Stimulated activated CD8-positive, alpha-beta memory T cell treated with anti-CD3 and anti-CD28 coated beads, Interleukin-12 subunit alpha, Interleukin-12 subunit beta, amount 100 ng/mL, for 4 hours (primary cell): ENCODE measurements at places on chromosomes 16 and 17.

- DNase-seq = no peak
Observed at GRCh38 chr16:87626401-87626800, 24.1 kb downstream of the JPH3 start.

DNA sequence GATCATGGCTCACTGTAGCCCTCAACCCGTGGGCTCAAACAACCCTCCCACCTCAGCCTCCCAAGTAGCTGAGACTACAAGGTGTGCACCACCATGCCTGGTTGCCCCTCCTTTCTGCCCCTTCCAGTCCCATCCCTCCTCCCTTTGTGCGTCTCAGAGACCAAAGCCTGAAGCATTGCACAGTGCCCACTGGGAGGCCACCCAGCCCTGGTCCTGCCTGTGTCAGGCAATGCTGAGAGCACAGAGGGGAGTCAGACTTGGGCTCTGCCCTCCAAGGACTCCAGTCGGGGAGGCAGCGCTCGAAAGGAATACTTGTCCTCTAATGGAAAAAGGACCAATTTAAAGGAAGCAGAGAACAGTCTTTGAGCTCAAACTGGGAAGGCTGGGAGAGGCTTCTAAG lies 20.4 kb downstream of the RAI1 start:
- DNase-seq = no peak

- DNase-seq = no peak
Observed at GRCh38 chr17:2181206-2181896, 122.2 kb downstream of the SMG6 start.

DNA sequence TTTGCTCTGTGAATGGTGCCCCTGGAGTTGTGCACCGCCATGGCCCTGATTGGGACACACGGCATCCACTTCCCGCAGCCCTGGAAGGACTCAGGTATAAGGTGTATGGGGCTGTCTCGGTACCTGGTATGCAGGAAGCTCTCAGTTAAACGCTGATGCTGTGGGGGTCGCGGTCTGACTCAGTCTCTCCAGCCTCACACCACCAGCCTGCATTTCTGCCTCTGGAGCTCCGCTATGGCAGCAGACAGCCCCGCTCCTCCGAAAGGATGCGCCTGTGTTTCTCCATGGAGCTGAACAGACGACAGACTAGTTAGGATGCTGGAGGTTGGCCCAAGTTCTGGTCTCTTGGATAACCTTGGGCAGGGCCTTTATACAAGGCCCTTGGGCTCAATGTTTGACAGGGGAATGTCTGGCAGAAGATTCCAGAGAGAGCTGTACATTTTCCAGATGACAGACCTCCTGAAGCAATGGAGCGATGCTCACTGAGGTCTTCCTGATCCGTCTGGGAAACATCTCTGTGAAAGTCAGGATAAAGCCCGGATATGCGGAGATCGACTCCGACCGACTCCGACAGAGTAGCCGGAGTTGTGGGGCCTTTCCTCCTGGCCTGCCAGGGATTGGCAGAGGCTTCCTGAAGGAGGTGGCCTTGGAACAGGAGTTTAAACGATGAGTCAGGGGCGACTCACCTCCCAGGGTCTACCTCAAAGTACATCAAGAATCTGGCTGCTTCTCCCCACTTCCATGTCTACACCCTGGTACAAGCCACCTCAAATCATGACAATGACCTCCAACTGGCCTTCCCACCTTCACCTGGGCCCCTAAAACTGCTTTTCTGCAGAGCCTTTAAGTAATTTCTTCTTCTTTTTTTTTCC lies 21.9 kb upstream of the BCAR1 start:
- DNase-seq = no peak

GRCh38 chr16:15807603-15808009 lies 49.2 kb downstream of the MYH11 start:
- DNase-seq = no peak

GRCh38 chr17:74818291-74818938 lies 41.3 kb downstream of the GRIN2C start:
- no peak for DNase-seq

DNA sequence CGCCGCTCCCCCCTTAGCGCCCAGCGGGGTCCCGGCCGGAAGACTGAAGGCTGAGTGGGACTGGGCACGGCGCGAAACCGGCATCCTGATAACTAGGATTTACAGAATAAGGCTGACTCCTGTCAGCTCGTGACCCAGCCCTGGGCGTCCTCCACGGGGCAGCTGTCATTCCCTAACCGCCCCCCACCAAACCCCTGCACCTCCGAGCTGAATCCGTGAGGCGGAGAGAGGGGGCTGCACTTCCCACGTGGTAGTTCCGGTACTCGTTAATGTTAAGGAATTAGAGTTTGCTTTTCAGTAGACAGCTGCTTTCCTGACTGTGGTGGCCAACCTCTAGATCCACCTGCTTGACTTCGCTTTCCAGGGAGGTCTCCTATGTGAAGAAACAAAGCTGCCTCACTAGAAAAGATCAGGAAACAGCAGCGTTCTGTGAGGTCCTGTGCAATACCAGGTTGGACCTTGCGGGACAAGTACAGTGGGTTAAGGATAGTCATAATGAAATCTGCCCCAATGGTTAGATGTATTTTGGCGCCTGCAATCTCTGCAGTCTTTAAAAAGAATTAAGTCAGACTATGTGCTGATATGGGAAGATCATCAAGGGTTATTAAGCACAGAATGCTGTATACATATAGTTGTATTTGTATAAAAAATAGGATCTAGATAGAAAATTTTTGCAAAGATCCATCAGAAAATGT lies 1.1 kb upstream of the WBP2 start:
- no peak for DNase-seq

GRCh38 chr17:81644976-81645952 lies 8.3 kb downstream of the TSPAN10 start:
- DNase-seq = no peak

- no peak for DNase-seq
Observed at GRCh38 chr17:81238490-81238814, 403 bp downstream of the TEPSIN start.

DNA sequence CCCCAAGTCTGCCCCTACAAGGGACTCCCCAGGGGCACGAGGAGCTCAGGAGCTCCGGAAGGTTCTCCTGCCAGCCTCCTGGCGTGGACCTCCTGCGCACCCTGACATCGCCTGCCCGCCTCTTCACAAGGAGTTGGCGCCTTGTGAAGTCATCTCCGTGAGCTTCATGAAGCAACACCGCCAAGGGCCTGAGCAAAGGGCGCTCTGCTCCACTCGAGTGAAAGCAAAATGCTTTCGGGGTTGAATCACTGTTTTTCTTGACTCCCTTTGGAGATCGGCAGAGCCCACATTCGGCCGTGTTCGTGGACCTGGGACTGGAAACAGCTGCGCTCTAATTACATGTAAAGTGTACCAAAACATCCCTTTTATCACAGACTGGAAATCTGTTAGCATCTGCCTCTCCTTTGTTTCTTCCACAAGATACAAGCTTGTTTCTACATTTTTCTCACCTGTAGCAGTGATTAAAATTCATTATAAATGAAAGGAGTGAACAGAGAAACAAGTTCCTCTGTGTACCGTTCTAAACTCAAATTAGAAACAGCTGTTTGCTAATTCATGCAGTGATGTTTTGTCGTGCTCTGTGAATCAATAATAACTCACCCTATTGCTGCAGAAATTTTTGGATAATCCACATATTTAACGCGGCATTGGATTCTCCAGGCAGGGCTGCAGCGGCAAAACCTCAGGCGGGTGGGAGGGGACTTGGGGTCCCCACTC lies 203.3 kb downstream of the ZNF423 start:
- no peak for DNase-seq

DNA sequence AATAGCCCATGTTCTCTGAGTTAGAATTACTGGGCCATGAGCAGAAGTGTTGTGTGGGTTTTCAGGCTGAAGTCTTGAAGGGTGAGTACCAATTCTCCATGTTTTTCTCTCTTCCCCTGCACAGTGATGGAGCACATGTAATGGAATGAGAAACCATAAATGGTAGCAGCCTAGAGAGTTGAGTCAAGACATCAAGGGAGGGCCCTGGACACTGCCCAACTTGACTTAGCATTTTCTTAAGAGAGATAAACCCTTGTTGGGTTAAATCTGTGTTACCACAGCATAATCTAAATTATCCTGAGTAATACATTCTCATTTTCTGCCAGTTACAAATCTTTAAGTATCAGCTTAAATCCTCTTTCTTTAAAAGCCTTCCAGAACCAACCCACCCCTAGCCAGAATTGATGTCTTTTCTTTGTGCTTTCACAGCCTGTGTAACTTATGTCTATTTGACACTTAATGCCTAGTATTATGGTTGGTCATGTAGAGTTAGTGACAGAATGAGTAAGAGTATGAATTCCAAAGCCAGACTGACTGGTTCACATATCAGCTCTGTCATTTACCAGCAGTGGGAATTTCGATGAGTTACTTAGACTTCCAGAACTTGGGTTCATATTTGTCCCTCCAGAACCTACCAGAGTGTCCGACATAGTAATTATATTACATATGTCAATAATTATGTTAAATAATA lies 27.0 kb upstream of the RGS9 start:
- no peak for DNase-seq

- DNase-seq = peak; percentile 81
Observed at GRCh38 chr16:68529931-68530701, 9.0 kb upstream of the ZFP90 start.

DNA sequence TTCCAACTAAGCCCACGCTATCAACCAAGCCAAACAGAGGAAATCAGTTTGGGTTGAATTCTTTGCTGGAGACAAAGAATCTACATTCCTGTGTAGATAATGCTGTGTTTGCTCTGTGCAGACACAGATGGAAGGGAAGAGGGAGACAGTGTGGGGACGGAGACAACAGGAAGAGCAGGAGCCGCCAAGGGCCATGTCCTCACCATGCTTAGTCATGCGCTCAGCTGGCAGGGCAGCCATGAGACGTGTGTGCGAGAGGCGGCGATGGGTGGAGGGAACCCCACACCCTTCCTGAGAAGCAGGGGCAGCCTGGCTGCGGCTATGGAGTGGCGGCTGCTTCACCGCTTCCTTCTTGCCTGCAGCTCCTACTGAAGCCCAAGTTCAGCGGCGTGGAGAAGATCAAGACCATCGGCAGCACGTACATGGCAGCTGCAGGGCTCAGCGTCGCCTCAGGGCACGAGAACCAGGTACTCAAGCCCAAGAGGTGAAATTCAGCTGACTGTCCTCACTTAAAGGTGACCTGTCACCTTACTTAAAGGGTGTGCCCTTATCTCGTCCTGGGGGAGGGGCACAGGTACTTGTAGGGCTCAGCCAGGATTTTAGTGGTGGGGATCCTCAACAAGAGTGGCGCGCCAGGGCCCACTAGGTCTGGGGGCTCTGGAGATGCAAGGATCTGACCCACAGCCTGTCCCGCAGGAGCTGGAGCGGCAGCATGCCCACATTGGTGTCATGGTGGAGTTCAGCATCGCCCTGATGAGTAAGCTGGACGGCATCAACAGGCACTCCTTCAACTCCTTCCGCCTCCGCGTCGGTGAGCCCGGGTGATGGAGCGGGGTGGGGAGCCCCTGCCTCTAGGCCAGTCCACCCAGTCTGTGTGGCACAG lies 47.5 kb downstream of the ADCY7 start:
- DNase-seq = peak; percentile 24

DNA sequence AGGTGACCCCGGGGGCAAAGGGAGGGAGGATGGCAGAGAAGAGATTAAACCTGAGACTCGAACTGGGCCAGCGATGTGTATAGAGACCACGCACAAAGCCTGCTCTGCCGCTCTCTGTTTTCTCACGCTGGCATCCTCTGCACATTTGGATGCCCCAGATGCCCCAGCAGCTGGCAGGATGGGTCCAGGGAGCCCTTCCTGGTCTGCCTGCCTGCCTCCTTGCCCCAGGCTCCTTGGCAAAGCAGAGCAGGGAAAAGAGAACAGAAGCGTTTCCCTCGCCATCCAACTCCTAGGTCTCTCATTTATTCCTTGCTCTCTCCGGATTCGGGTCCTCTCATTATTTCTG lies 5.2 kb upstream of the PIPOX start:
- DNase-seq = no peak

- DNase-seq = no peak
Observed at GRCh38 chr16:60181536-60181935, 1447.4 kb upstream of the GOT2 start.

DNA sequence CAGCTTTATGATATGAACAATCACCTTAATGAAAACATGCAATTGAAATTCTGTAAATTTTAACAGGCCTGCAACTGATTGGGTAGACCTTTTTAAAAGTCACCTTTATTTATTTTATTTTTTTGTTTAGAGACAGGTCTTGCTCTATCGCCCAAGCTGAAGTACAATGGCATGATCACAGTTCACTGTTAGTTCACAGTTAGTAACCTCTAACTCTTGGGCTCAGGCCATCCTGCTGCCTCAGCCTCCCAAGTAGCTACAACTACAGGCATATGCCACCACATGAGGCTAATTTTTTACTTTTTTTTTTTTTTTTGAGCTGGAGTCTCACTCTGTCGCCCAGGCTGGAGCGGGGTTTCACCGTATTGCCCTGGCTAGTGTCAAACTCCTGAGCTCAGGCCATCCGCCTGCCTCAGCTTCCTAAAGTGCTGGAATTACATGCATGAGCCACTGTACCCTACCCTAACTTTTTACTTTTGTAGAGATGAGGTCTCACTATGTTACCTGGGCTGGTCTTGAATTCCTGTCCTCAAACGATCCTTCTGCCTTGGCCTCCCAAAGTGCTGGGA lies 28.0 kb downstream of the AP1G1 start:
- no peak for DNase-seq

DNA sequence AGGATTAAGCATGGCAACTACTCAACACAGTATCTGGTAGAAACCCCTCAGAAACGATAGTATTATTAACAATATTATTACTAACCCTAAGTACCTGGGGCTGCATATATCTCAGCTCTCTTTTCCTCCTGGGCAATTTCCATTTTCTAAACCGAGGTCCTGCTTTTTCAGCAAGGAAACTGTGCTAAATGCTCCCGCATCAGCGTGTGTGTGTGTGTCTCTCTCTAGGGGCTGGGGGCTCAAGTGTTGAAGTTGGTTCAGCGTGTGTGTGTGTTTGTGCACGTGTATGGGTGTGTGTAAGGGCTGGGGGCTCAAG lies 169.3 kb upstream of the MAF start:
- DNase-seq = no peak

GRCh38 chr16:89034971-89035668 lies 58.1 kb upstream of the CBFA2T3 start:
- DNase-seq = no peak

DNA sequence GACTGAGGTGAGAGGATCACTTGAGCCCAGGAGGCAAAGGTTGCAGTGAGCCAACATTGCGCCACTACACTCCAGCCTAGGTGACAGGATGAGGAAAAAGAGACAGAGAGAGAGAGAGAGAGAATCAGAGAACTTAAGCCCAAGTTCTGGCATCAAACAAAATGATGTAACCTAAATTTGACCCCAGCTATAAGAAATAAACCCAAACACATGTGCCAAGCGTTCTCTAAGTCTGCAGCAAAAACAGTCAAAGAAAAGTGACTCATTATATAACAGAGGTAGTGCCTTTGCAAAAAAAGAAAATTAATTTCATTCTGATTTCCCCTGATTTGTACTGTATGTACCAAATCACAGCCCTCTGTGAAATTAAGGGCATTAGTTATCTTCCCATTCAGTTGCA lies 89.5 kb downstream of the CDH11 start:
- no peak for DNase-seq

- DNase-seq = no peak
Observed at GRCh38 chr17:38464723-38465390, 36.6 kb downstream of the ARHGAP23 start.

GRCh38 chr16:67673712-67674580 lies 7.3 kb downstream of the C16orf86 start:
- DNase-seq = no peak

GRCh38 chr17:41873559-41874292 lies 8.5 kb upstream of the KLHL11 start:
- no peak for DNase-seq
